ENCODE measurements at places on chromosomes 3 and 15.

- DNase-seq = no peak
Observed at GRCh38 chr3:10417847-10418246, 87.5 kb downstream of the ATP2B2 start.

DNA sequence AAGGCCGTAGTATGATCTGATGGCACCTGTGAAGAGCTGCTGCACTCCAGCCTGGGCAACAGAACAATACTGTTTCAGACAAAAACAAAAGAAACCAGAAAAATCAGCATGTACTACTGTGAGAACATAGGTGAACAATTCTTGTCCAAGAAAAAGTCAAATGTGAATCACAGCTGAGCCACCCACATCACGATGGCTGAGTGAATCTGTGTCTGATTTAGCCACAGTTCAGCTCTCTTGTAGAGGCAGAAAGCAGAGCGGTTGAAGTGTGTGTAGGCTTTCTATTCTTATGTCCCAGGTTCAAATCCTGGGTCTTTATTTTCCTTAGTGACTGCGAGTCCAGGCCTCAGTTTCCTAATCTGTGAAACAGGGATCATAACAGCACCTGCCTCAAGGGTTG lies 4.4 kb upstream of the FURIN start:
- no peak for DNase-seq

GRCh38 chr15:95563634-95564033 lies 766.9 kb upstream of the NR2F2 start:
- no peak for DNase-seq

DNA sequence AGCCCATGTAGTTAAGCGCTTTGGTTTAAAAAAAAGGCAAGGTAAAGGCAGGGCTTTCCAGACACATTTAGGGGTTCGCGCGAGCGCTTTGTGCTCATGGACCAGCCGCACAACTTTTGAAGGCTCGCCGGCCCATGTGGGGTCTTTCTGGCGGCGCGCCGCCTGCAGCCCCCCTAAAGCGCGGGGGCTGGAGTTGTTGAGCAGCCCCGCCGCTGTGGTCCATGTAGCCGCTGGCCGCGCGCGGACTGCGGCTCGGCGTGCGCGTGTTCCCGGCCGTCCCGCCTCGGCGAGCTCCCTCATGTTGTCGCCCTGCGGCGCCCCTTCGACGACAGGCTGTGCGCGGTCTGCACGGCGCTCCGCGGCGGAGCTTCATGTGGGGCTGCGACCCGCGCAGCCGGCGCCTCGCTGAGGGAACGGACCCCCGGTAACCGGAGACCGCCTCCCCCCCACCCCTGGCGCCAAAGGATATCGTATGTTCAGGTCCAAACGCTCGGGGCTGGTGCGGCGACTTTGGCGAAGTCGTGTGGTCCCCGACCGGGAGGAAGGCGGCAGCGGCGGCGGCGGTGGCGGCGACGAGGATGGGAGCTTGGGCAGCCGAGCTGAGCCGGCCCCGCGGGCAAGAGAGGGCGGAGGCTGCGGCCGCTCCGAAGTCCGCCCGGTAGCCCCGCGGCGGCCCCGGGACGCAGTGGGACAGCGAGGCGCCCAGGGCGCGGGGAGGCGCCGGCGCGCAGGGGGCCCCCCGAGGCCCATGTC lies 927 bp downstream of the SMAD6 start:
- peak; percentile 29 for DNase-seq

DNA sequence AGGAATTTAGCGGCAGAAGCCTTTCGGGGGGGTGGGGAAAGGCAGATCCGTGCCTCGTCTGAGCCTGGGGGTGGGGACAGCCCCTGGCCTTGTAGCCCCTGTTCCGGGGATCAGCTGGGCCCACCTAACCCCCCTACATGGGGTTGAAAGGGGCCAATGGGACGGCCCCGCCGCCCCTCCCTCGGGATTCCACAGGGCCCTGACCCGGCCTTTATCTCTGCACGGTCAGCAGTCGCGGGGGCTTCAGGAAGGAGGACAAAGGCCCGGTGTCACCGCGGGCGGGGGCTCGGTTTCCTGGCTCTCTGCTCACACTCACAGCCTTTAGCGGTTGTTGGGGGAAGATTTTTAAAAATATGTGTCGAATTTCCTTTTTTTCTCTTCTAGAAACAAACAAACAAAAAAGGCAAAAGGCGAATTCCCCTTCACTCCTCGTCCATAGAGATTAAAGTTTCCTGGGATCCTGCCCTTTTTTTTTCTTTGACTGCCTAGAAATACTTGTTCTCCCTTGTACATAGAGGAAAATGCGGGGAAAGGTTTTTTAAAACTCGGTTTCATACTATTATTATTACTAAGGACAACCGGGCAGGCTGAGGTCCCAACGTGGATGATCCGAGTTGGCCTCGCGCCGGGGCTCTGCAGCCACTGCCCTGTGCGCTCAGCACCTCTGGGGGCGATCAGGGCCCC lies 7.9 kb downstream of the FOXL2 start:
- no peak for DNase-seq

- DNase-seq = no peak
Observed at GRCh38 chr15:43143203-43143941, 10.0 kb downstream of the TMEM62 start.

DNA sequence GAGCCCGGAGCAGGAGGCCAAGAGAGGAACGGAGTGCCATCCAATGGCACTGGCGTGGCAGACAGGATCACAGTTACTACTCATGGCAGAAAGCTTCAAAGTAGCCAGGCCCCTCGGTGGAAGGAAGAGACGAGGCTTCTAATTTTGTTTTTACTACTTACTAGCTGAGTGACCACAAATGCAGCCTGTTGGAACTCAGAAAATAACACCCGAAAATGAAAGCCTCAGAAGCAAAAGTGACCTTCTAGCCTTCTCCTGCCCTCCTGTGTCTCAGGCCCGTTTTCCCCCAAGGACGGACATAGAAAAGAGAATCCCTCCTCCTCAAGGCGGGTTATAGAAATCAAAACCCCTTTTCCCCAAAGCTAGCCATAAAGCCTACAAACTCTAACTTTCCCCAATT lies 9.9 kb upstream of the STRA6 start:
- DNase-seq = no peak

DNA sequence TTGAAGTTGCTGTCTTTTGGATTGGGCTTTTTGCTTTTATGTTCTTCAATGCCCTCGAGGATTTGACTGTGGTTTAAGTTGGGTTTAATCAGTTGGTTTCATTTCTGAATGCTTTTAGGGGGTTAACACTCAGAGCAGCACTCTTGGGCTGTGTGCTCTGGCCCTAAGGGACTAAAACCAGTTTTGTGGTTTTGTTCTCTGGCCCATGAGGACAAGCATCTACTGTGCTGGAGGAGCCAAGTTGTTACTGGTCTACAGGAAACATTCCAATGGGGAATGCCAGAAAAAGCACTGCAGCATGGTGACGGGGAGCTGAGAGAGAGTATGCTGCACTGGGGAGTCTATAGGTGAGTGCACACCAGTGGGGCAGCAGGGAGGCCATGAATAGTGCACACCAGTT lies 596.9 kb downstream of the ZBBX start:
- no peak for DNase-seq

- no peak for DNase-seq
Observed at GRCh38 chr3:179732661-179733348, 80.0 kb downstream of the USP13 start.

DNA sequence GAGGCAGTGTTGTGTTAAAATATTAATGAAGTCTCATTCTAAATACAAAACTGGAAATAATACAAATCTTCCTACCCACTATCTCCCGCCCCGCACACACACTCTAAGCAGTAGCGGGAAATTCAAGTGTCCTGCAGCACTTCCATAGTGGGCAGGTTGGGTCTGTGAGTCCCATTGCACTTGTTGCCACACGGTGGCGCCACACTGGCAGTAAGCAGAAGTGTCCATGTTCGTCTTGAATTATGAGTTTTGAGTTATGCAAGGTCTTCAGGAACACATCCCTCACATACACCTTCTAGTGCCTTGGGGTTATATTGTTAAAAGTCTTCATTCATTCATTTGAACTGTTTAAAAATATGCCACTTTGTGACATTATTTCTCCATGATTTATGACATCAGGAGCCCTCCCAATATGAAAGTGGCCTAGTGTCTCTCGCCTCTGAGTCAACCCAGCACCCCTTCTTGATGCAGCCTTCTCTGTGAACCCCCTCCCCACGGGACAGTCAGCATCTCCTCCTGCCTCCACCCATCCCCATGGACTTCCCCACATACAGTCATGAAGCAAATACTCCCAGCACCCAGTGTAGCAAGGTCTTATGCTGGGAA lies 17.6 kb upstream of the CCDC174 start:
- peak; percentile 53 for DNase-seq

- no peak for DNase-seq
Observed at GRCh38 chr3:196220587-196220986, 4.3 kb downstream of the SLC51A start.

DNA sequence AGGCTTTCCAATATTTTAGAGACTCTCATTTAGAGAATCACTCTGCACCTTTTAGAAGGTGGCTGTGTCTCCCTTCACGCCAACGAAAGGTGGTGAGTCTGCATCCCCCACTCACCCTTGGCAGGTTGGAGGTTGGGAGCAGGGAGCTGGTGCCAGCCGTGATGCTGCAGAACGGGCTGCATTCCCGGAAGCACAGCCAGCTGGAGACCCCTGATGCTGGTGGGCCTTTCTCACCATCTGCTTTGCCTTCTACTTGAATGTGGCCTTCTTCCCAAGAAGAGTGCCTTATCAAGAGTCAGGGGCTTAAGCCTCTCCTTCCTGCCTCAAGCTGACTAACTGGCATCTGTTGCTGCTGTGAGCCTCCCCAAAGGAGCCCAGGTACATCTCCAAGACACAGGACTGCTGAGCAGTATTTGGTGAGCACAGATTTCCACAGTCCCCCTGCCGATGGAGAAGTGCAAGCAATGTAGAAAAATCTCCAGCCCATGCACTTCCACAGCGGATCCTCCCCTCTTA lies 17.7 kb upstream of the HEG1 start:
- no peak for DNase-seq

DNA sequence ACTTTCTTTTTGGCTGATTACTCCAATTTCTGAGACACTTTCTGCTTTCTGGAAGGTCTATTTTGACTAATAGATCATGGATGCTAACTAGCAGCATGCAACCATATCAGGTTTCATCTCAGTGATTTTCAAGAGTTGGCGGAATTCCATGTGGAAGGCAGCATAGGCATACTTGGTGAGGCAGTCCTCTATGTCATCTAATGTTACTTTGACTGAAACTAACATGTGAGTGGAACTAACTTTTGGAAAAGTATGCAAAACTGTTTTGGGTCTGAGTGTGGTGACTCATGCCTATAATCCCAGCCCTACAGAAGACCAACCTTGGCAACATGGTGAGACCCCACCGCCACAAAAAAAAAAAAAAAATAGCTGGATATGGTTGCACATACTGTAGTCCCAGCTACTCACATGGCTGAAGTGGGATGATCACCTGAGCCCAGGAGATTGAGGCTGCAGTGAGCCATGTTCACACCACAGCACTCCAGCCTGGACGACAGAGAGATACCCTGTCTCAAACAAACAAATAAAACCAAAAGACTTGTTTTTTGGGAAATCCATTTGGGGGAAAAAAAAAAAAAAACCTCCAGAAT lies 1033.7 kb downstream of the ROBO1 start:
- no peak for DNase-seq

DNA sequence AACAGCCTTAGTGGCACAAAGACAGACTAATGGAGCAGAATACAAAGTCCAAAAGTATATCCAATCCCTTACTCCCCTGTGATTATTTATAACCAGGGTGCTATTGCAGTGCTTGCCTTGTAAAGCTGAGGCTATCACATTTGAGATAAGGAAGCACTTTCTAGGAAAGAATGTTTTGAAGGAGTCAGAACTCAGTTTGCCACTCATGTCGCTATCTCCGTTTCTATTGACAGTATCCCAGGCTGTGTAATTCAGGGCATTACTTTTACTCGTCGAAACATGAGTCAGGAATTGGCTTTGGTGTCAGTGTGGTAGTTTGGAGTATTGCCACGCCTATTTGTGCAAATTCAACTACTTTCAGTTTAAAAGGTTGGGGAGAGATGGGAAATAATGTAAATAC lies 78.4 kb downstream of the FBXL2 start:
- no peak for DNase-seq

DNA sequence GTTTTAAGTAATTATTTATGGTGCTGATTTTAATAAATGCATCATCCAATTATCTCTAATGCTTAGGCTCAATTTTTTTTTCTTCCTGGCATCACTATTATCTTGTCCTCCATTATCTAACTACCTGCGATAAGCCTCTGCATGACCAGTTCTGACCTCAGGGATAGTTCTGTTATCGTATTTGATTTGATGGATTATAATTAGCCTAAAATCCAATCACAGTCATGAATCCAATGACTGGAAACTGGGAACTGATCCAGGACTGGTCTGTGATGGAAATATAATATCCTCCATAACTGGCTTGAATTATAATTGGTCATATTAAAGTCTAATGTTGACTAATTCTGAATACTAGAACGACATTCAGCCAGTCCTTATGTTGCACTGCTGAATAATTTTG lies 1.1 kb downstream of the MYH15 start:
- DNase-seq = no peak

GRCh38 chr3:99846477-99847160 lies 29.0 kb downstream of the CMSS1 start:
- no peak for DNase-seq

GRCh38 chr3:31884251-31884650 lies 96.8 kb downstream of the OSBPL10 start:
- no peak for DNase-seq

DNA sequence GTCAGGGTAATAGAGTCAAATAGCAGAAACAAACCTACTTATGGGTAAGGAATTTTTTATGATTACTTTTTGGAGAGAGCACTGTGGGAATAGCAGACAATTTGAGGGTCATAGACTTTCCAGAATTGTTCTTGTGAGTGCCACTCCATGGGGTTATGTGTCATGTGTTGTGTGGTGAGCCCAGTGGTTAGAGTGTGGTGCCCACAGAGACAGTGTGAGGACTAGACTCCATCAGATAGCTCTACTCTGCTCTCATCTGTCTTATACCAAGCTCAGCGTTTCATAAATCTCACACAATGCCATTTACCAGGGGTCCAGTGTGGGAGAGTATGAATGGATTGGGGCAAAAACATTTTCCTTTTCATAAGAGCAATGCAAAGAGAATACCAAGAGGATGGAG lies 188.9 kb downstream of the AGBL1 start:
- no peak for DNase-seq

Data from transverse colon (tissue), 4 donors.